ENCODE measurements at places on chromosomes 13 and 19. TPM values are rescaled to one million over a fixed set of nuclear protein-coding genes. Genes with fewer than 3 reads are reported as not detected.

The DIAPH3 gene
- total RNA-seq, result 6.5 TPM

DNA sequence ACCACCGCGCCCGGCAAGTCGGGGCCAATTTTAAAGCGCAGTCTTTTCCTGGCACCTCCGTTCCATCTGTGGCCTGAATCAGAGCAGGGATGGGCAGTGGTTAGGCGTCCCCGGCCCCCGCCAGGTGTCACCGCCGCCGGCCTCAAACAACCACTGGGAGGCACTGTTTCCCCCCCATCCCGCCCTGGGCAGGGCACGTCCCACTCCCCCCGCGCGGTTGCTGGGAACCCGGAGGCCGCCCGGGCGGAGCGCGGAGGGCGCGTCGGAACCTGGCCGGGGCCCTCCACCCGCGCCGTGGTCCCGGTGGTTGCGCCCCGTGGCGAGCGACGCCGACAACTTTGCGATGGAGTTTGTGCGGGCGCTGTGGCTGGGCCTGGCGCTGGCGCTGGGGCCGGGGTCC lies at the start of gene GRIN3B:
TSS of gene GRIN3B (plus strand) at position 325 of the 400 bp plus-strand sequence. CDS start at position 344, 19 bp downstream.
- peaks cover 66% of the 10 kb centered on the region for H3K27me3 ChIP-seq
- no peak within 1 kb of the TSS for H3K27ac ChIP-seq
- H3K36me3 ChIP-seq, result peaks cover 17% of the 10 kb centered on the region
- H3K4me3 ChIP-seq, result no peak within 1 kb of the TSS

The NMRK2 gene
- not detected for total RNA-seq

DNA sequence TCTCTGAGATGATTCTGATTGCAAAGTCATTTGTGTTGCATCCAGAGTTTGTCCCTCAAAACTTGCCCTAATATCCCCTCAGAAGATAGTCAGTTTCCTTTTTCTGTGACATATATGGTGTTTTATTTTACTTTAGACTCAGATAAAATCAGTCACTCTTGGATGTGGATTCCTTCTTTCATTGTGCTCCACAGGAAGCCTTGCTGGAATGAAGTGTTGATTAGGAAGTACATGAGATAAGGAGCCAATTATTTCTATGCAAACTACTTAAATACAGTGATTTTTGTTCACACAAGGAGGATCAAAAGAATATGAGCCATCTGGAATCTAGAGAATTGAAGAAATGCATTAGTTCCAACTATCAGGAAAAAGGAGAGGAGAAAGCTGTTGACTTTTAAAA lies 107.6 kb upstream of the RXFP2 start:
- H3K27ac ChIP-seq, result no peak overlapping the region
- H3K36me3 ChIP-seq, result no peaks in the 10 kb centered on the region
- H3K4me3 ChIP-seq, result no peak overlapping the region
- no peak for DNase-seq
- no peaks in the 10 kb centered on the region for H3K27me3 ChIP-seq

GRCh38 chr13:106212386-106213010 lies 323.0 kb downstream of the EFNB2 start:
- no peaks in the 10 kb centered on the region for H3K27me3 ChIP-seq
- no peaks in the 10 kb centered on the region for H3K36me3 ChIP-seq
- no peak overlapping the region for H3K27ac ChIP-seq
- no peak for DNase-seq

GRCh38 chr13:42392716-42393572 lies 121.0 kb downstream of the AKAP11 start:
- DNase-seq, result no peak
- H3K36me3 ChIP-seq, result no peaks in the 10 kb centered on the region
- H3K27me3 ChIP-seq, result no peaks in the 10 kb centered on the region
- H3K4me1 ChIP-seq, result no peaks in the 10 kb centered on the region
- H3K4me3 ChIP-seq, result no peak overlapping the region
- no peak overlapping the region for H3K27ac ChIP-seq

The ZNF699 gene
- 19.5 TPM for total RNA-seq

DNA sequence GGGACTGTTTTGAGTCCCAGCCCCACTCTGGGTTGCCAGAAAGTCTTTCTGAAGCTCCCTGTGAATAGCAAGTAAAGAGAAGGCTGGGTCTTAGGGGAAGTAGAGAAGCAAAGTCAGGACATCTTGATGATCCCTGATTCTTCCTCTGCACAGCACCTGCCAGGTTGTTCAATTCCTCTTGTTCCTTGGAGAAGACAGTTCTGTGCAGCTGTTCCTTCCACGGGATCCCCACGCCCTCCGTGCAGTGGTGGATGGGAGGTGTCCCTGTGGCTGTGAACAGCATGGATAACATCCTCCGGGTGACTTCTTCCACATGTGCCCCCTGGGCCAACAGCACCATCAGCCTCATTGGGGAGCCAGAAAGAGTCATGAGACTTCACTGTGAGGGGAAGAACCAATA lies 29.1 kb upstream of the IGLON5 start:
- no peaks in the 10 kb centered on the region for H3K4me1 ChIP-seq
- no peak overlapping the region for H3K27ac ChIP-seq
- H3K36me3 ChIP-seq, result no peaks in the 10 kb centered on the region
- no peak overlapping the region for H3K4me3 ChIP-seq

The ZSCAN1 gene
- 0.79 TPM for total RNA-seq

GRCh38 chr19:27652796-27653195 lies 1560.2 kb downstream of the UQCRFS1 start:
- H3K36me3 ChIP-seq, result no peaks in the 10 kb centered on the region
- H3K4me3 ChIP-seq, result no peak overlapping the region
- H3K4me1 ChIP-seq, result no peaks in the 10 kb centered on the region

GRCh38 chr13:21967871-21968270 lies 297.0 kb downstream of the FGF9 start:
- no peaks in the 10 kb centered on the region for H3K27me3 ChIP-seq
- no peak for DNase-seq
- H3K27ac ChIP-seq, result no peak overlapping the region
- H3K36me3 ChIP-seq, result no peaks in the 10 kb centered on the region

The ZNF571 gene
- 14.2 TPM for total RNA-seq
